HT1080 (cell line): ENCODE measurements at places on chromosomes 5 and 9. TPM values are rescaled to one million over a fixed set of nuclear protein-coding genes. Genes with fewer than 3 reads are reported as not detected.

Gene SMIM33
- total RNA-seq = not detected in 2 replicates

Gene SV2C
- total RNA-seq = not detected in 2 replicates

DNA sequence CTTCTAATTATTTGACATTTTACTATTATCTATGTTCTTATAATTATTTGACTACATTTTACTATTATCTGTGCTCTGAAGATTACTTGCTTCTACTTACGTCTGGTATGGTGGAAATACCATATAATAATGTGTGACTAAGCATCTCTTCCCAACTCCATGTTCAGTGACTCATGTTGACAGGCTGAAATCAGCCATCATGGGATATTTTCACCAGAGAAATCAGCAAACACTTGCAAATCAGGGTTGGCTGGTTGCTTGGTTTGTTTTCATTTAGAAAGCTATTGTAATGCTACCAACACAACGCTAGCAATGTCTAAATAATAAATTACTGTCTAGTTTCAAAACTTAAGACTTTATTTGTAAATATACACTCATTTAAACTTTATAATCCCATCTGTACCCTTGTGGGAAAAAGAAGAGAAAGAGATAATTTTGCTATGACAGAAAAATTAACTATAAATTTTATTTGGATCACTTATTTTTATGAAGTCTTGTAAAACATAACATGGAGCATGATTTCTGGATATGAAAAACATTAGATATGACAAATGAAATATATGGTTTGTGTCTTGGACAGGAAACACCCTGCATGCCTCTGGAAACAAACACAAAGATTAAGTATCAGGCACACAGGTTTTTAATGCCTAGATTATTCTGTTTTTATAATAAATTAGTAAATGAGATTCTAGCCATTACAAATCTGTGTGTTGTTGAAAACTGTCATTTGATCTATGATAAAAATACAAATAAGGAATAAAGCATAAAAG is 337.6 kb downstream of the BNC2 start:
- DNase-seq = peak; percentile 75

GRCh38 chr5:142971303-142972013 is 201.3 kb downstream of the ARHGAP26 start:
- DNase-seq = no peak

- DNase-seq = no peak
Measured at GRCh38 chr5:56761151-56761885, 54.0 kb upstream of the MAP3K1 start.

DNA sequence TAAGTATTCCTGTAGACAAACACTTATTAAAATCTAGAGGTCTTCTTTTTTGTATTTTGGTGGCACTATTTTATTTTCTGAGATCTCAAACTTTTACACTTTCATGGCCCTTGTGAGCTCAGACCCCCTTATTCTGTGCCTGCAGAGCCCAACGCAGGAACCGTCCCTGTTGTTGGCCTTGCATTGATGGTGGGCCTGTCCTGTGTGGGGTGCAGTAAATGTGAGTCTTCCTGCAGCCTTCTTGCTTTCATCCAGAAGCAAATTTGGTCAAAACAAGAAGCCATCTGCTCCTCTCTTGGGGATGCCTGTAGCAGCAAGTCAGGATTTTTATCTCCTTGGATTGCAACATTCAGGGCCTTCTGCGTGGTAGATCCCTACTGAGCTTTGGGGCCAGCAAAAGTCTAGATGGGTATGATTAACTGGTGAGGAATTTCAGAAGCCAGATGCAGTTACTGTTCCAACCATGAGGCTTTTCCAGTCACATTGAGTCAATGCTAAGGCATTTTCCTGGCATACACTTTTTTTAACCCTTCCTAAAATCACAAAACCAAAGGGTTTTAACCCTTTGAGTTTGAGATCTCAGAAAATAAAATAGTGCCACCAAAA is 31.7 kb downstream of the BASP1 start:
- DNase-seq = peak; percentile 99

- DNase-seq = no peak
Measured at GRCh38 chr5:29795096-29795652, 1398.3 kb upstream of the CDH6 start.

DNA sequence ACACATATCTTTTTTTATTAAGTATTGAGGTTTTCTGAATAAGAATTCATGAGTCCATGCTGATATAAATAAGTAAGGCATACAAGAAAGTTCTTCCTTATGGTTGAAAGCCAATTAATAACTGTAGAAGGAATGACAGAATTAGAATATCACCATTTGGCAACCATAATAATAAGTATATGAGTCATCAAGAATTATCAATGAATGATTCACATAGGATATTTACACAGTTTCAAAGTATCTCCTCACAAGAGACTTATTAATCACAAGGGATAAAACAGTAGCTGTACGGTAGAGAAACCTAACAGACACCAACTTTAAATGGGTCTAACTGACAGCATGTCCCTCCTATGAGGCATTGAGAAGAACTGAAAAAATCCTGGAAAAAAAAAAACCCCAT is 161.6 kb downstream of the NR3C1 start:
- DNase-seq = peak; percentile 29

DNA sequence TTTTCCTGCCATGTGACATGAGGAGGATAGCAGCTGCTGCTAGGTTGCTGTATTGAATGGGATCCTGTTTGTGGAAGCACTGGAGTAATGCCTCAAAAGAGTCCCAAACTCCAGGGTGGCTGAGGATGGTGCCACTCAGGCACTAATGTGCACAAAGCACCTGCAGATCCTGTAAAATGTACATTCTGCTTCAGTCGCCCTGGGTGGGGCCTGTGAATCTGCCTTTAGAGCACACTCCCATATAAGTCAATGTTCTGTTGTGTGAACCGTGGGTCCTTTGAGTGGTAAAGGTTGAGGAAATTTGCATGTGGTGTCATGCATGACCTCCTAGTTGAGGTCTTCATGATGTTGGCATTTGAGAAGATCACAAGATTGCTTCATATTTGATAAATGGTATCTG is 31.6 kb upstream of the ANKRD18A start:
- DNase-seq = no peak

DNA sequence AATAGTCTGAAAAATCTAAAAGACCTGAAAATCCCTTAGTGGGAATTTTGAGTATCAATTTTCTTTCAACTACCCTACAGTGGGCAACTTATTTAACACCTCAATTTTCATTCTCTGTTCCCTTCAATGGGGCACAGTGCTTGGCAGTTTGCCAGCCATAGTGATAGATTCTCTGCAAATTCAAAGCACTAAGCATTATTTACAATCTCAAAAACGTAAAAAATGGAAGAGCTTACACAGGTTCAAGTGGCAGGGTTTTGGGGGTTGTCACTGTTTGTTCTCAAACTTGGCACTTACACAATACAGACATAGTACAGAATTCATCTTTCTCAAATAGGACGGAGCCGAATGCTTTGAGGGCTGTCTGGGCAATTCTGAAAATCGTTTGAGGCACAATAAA is 515.0 kb downstream of the EFNA5 start:
- DNase-seq = no peak

GRCh38 chr5:152978141-152978835 is 512.2 kb upstream of the GRIA1 start:
- no peak for DNase-seq

Gene TMEFF1
- total RNA-seq = 0.61 and 1.2 TPM in 2 replicates

Gene PRSS3
- 6.8 and 7.3 TPM in 2 replicates for total RNA-seq

GRCh38 chr9:119453490-119453911 is 84.3 kb upstream of the BRINP1 start:
- peak; percentile 56 for DNase-seq

DNA sequence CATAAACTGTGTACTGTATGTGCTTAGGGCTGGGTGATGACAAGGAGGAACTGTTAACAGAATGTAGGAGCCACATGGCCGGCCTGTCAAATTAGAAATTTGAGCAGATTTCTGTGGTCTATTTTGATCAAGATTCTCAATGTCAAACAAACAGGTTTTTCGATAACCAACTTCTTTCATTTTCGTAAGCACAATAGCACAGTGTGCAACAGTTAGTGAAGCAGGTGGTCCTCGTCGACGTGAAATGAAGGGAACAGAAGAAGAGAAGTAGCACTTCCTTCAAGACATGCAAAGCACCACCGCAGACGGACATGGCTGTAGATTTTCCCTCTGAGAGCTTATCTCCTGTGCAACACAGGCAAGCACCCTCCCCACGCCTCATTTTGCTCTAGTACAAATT is 252.1 kb downstream of the CRB2 start:
- DNase-seq = no peak

Gene CDH6
- total RNA-seq = not detected in 2 replicates

DNA sequence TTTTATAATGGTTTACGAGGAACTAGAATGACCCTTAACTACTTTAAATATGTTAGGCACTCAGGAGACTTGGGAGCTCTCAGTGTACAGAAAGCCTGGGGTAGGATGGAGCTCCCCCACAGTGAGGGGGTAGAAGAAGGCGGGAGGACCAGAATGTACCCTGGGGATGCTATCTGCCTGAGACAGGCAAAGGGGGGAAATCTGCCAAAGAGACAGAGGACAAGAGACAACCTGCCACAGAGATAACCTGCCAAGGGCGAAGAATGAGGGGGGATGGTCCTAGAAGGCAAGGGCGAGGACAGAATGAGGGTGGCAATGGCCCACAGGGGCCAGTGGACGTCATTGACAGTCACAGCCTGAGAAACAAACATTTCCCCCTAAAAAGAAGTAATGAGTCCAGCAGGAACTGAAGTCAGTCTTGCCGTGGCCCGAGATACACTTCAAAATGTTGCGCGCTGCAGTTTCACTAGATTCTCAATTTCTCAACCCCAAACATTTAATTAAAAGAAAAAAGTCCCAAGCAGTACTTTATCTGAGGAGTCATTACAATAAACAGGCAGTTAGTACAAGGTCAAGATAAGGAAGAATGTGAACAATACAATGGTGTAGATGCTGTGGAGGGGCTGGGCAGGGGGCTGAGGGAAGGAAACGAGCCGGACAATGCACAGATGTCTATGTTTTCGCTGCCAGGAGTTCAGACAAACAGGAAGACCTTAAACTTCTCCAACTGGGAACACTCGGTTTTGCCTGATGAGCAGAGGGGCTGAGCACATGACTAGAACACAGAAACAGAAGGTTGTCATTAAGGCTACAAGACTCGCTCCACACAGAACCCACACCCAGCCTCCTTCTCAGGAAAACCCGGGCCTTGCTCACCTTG is 125.0 kb downstream of the LHFPL2 start:
- no peak for DNase-seq

- DNase-seq = no peak
Measured at GRCh38 chr9:135343837-135344522, 135.6 kb upstream of the PPP1R26 start.

DNA sequence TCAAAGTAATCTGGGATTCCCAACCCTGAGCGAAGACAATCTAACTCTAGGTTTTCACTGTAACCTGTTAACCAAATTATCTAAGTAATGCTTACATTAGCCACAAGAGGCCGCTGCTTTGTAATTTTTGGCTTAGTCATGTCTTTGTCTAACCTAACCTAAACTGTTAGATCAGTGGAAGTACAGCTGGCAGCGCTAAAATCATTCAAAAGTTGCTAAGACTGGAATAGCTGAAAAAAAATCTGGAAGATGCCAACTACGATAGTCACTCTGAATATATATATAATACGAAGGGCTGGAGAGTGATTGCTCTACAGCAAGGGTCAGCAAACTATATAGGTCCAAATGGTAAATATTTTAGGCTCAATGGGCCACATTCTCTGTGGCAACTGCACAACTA is 60.2 kb downstream of the FBXO38 start:
- DNase-seq = peak; percentile 49

DNA sequence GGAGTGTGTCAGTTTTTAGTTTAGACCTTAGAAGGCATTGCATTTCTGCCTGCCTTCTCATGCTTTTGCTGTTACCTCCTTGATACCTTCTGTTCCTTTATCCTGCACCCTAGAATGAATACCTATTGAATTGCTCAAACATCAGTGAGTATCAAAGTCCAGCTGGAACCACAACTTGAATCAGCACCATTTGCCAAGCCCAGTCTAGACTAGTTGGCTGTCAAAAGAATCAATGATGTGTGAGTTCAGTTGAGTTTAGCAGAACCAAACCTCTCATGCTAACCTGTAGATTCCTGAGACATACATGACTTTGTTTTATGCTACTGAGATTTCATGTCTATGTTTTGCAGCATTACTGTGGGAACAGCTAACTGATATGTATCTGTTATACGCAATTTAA is 116.6 kb downstream of the FAM170A start:
- DNase-seq = no peak
